SW 1271 (cell line): ENCODE measurements at places on chromosomes 1 and 21.

- no peak for DNase-seq
These were observed 94.1 kb downstream of the NMNAT2 start for GRCh38 chr1:183323849-183324683.

- no peak for DNase-seq
These were observed 76.4 kb downstream of the ADGRL2 start for GRCh38 chr1:81876901-81877733.

- DNase-seq, result no peak
These were observed 77.2 kb downstream of the HS2ST1 start for GRCh38 chr1:86991549-86992186.

DNA sequence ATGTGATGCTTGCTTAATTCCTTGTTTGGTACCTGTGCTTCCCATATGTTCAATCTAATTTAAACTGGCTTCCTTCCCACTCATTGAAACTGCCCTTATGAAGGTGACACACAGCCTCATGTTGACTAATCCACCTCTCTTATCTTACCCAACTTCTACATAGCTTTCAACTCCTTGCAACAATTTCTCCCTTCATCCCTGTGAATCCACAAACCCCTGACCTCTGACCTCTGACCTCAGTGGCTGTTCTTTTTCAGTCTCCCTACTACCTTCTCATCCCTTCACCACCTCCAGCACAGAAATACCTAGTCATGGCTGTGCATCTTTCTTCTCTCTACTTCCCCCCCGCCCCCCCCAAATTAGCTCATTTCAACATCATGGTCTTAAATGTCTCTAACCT is 144.5 kb downstream of the TTLL7 start:
- DNase-seq, result no peak

GRCh38 chr1:114126261-114127095 is 27.2 kb downstream of the SYT6 start:
- DNase-seq, result no peak

- DNase-seq, result no peak
These were observed 302.7 kb downstream of the MRPL39 start for GRCh38 chr21:25304611-25305010.

DNA sequence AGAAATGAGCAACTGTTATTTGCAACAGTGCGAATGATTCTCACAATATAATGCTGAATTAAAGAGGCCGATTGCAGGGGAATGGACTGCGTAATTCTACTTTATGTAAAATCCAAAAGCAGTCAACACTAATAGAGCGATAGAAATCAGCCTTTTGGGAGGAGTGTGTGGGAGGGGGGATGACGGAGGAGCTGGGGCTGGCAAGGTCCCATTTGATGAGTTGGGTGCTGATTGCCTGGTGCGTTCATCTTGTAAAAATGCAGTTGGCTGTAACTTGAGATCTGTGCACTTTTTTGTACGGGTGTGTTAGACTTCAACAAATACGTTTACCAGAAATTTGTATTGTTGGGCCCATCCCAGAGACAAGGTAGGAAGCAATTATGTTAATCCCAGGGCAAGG is 20.7 kb downstream of the TNFRSF8 start:
- no peak for DNase-seq

DNA sequence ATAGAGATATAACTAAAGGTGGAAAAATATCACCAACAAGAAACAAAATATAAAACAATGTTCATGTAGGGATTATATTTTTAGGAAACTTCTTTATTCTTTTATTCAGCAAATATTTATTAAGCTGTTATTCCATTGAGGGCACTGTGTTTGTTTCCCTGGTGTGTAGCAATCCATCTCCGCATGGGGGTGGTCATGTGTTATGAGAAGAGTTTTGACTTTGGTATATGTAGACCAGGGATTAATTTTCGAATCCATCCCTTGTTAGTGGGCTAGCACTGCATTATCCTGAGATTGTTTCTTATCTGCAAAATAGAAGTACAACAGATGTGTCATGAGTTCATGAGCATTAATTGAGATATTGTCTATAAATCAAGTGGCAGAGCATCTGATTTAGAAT is 190.2 kb upstream of the LRRC7 start:
- DNase-seq, result no peak

DNA sequence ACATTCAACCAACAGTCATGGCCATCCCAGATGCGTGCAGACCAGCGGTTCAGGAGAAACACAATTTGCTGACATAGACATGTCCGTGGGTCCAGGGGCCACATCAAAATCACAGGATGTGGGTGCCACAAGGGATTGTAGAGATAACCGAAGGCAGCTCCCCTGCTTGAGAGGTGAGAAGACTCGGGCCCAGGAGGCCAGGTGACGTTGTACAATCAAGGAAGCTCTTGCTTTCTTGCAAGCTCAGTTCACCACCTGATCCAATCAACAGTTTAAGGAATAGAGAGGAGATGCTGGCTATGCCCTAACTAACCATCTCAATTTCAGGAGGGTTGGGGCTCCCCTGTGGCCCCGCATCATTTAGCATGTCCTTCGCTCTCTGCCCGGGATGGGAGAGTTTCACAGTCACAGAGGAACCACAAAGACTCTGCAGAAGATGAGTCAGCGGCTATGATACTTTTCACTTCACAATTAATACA is 19.5 kb downstream of the UBASH3A start:
- DNase-seq, result no peak

- no peak for DNase-seq
These were observed 13.5 kb downstream of the TNFSF4 start for GRCh38 chr1:173193639-173194038.

- no peak for DNase-seq
These were observed 10.1 kb upstream of the FGR start for GRCh38 chr1:27645071-27645415.

DNA sequence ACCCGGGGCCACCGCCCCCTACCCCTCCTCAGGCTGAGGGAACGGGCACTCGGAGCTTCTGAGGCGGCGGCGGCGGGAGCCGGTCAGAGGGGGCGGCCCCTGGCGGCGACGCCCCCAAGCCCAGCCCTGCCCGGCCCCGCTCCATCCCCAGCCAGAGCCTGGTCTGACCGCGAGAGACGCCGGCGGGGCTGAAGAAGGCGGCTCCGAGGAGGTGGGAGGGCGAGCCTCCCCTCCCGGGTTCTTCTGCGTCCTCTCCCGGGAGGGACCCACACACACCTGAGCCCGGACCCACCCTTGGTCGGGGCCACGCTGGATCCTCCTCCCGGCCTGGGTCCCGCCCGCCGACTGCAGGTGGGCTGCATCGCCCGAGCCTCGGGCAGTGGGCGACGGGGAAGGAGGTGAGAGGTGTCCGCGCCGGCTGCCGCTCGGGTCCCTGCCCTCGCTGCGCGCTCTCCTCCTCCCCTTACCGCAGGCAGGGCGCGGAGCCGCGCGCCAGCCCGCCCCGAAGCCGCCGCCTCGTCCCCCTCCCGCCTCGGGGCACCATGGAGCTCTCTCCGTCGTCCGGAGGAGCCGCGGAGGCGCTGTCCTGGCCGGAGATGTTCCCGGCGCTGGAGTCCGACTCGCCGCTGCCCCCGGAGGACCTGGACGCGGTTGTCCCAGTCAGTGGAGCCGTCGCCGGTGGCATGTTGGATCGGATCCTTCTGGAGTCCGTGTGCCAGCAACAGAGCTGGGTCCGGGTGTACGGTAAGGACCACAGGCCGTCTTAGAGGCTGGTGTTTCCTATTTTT is at the start of gene RASAL2:
Gene RASAL2, plus strand, starts transcription at position 154 of the 788 bp plus-strand sequence. Its CDS starts 389 bp downstream, at position 543.
- DNase-seq, result no peak

GRCh38 chr21:36207577-36208320 is 51.1 kb downstream of the DOP1B start:
- DNase-seq, result peak; percentile 40

DNA sequence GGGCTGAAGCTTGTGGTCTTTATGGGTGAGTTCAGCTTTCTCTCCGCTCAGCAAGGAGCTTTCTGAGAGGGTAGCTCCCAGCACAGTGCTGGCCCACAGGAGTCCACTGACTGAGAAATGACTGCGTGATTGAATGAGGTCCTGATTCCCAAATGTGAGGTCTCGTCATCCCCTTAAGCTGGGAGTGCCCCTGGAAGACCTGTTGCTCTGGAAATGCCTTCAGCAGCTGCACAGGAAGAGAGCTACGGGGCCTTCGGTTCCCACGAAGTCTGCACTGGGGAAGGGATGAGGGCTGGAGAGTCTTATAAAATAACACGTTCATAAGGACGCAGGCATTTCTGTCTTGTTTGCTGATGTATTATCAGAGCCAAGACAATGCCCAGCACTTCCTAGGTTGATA is 14.0 kb downstream of the TNNT2 start:
- no peak for DNase-seq

- DNase-seq, result no peak
These were observed 88.2 kb downstream of the PAPPA2 start for GRCh38 chr1:176551146-176551545.

- DNase-seq, result no peak
These were observed 244.0 kb downstream of the RHOU start for GRCh38 chr1:228979325-228979699.

- no peak for DNase-seq
These were observed 20.7 kb upstream of the PADI1 start for GRCh38 chr1:17184161-17184665.
